ENCODE measurements at places on chromosomes 6 and 20.

DNA sequence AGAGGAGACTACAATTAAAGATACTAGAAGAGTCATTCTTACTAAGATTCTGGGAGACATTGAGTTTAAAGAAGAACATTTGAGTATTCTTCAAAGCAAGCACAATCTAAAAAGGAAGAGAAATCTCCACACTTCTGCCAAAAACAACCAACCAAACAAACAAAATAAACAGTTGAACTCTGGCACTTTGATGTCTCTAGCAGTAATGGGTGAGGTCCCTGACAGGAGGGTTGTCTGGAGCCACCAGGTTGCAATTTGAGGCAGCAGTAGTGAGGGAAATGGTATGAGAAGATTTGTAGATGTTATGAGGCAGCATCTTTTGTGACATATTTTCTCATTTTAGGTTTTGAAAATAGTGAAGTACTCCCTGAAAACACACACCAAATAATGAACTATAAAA lies 108.1 kb downstream of the PHF3 start:
- no peak for DNase-seq

GRCh38 chr6:30891450-30891723 lies 7.1 kb downstream of the DDR1 start:
- DNase-seq: no peak

GRCh38 chr6:109456710-109457561 lies 1.4 kb upstream of the MICAL1 start:
- DNase-seq: no peak

DNA sequence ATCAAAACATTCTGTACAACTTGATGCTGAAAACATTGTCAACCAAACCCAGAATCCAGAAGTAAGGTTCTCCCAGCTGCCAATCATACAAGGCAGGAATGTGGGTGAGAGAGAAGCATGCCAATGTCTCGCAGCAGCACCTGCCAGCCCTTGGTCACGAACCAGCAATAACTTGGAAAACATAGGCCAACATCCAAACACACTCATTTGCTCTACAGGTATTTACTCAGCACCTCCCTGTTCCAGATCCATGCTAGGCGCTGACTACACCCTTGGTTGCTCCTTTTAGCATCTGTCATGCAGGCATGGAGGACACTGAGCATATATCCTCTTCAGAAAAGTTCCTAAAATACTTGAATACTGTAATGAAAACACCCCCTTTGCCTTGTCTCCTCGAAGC lies 63.6 kb downstream of the FAXC start:
- DNase-seq: no peak

- no peak for DNase-seq
Measured at GRCh38 chr6:44569931-44570385, 182.5 kb downstream of the CDC5L start.

DNA sequence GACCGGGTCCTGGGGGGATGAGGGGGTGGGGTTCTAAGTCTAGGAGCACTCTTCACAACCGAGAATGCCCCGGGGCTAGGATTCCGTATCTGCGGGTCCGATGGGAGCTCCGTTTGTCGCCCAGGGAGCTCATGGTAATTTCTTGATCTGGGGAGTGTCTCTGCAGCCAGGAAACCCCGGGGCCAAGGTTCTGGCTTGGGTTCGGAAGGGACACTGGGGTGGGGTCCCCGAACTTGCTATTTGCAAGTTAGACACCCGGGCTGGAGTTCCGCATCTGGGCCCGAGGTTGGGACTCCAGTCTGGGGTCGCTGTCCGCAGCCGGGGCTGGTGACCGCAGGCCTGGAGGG lies 397 bp downstream of the PEDS1 start:
- DNase-seq: no peak

GRCh38 chr6:160039441-160039840 lies 70.6 kb downstream of the IGF2R start:
- DNase-seq: no peak

- DNase-seq: no peak
Measured at GRCh38 chr6:53546281-53546680, 1.4 kb upstream of the GCLC start.

GRCh38 chr20:57654363-57654997 lies 34.3 kb upstream of the ZBP1 start:
- peak; percentile 17 for DNase-seq

Data from NK-92 treated with Interleukin-12 subunit alpha and Interleukin-12 subunit beta, amount 100 ng/mL, for 24 hours (cell line).